ENCODE measurements at places on chromosomes 5 and 9. TPM values are rescaled to one million over a fixed set of nuclear protein-coding genes. Genes with fewer than 3 reads are reported as not detected.

GRCh38 chr9:116812231-116813030 is 125.3 kb downstream of the TRIM32 start:
- no peak for DNase-seq

- no peak for DNase-seq
Observed at GRCh38 chr5:90530736-90531487, 1.5 kb upstream of the LYSMD3 start.

The AGXT2 gene
- not detected for total RNA-seq

- no peak for DNase-seq
Observed at GRCh38 chr5:148145916-148146315, 22.4 kb upstream of the SPINK14 start.

DNA sequence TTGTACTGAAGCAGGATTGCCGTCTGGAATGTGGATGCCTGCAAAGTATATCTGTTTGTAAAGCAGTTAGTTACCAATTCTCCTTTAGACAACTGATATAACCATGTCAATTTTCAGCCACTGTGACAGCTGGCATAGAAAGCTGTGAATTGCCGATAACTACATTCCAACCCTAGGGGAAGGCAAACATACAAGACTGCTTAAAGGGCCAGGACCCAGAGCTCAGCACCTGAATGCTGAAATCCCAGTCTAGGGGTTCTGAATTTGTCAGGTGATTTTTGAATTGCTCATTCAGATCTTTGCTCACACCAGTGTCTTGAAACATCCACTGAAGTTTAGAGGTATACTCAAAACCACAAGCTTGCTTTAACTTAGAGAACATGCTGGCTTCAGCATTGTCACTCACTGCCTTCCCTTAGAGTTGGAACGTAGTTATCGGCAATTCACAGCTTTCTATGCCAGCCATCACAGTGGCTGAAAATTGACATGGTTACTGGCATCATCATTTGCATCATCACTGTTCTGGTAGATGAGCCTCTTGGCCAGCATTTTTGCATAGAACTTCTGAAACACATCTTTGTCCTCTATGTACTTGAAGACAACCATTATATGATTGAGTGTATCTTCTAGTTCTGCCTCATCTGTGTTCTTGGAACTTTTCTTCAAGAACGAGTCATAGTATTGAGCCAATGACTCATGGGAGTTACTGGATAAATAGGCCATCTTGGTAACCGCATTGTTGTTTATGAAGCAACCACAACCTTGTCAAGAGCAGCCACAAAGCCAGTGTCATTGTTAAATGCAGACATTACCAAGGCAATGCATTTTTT is 82.1 kb downstream of the CCDC192 start:
- DNase-seq = no peak

DNA sequence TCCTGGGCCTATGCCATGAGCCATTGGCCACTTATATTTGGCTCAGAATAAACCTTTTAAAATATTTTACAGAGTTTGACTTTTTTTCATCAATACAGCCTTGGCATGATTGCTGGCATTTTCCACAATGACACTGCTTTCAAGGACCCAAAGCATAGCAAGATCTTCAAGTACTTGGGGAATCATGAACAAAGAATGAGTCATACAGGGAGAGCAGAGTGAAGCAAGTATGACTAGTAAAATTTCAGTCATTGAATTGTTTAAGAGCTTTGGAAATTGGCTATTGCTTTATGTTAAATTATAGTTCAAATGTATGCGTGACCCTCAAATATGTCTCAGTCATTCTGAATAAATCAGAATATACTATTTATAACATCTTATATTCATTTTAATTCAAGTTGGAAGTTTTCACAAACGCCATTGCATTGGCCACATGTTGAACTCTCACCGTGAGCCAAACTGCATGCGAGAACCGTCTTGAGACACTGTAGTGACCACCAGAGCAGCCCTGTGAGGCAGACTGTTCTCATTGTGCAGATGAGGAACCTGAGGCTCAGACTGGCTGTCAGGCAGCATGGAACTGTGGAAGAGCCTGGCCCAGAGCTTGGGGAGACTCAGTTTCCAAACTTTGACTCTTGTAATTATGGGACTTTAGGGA is 52.9 kb downstream of the GDNF start:
- no peak for DNase-seq

GRCh38 chr5:85647349-85648127 is 970.2 kb upstream of the COX7C start:
- DNase-seq = no peak

DNA sequence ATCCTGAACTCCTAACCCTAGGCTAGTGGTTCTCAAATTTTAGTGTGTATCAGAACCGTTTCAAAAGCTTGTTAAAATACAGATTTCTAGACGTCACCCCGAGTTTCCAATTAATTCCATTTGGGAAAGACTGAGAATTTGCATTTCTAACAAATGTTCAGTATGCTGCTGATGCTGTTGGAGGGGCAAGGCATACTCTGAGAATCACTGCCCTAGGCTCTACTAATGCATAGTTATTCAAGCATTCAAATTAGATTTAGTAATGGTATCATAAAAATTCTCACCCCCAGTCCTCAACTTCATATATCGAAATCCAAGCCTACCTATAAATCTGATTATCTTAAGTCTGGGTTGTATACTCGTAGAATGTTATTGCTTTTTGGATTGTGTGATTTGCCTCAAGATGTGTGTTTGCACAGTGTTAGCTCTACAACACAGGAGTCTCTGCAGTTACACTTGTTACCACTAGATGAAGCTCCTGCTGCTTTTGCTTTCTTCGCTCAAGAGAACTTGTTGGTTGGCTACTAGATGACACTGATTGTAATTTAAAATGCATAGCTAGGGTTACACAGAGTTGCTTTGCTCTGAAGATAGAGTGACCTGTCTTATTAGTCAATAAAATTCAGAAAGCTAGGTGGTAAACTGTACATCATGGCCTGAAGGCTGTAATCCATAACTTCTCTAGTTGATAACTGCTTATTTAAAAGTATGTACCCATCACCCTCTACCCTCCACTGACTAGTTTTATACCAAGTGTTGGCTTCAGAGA is 7.5 kb upstream of the ERAP2 start:
- DNase-seq = no peak

GRCh38 chr5:18067615-18068014 is 433.4 kb downstream of the TAF11L14 start:
- no peak for DNase-seq

DNA sequence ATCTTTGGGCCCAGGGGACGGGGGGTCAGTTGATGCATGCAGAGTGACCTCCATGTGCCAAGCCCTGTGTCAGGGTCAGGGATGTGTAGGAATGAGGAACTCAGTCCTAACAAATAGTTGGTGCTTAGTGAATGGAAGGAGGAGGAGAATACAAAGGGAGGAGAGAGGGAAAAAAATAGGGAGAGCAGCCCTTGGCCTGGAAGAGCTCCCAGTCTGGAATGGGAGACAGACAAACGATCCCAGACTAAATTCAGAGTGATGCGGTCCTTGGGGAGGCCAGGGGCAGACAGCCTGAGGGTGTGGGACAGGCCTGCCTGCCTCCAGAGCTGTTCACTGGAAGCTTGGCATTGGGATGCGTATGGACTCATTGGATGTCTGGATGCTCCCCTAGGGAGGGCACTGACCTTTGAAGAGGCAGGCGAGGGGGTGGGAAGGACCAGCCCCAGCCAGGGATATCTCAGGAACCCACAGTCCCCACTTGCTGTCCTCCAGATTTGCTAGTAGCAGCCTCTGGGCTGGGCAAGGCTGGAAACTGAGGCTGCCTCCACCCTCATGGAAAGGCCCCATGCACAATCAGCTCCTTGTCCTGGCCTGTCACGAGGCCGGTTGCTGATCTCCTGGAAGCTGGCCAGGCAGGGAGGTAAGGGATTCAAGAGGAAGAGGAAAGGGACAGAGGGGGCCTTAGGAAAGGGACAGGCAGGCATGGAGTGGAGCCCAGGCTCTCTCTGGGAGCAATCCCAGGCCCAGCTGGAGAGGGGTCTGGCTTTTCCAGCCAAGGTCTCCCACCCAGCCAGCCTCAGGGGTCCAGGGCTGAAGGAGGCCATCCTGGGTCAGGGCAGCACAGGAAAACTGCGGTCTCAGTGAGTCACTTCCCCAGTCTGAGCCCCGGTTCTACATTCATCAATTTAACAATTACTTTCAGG is 69.0 kb upstream of the GGTA1 start:
- peak; percentile 60 for DNase-seq

DNA sequence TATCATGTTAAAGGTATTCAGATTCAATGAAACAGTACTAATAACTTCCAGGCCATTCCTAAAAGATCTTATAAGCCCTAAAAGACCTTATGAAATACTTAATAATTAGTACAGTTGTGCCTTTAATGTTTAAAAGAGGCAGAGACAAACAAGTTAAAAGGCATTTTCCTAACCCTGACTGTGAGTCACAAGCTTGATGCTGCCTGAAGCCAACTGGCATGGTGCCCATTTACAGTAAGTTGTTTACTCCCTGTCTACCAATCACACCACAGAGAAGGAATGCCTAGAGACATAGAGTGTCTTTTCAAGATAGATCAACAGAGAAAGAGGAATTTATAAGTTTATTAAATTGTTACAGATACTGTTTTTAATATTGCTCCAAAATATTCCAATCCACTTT is 47.8 kb downstream of the NR3C1 start:
- DNase-seq = peak; percentile 33

The SLC36A2 gene
- 0.16 TPM for total RNA-seq

The PDZD2 gene
- total RNA-seq = 120 TPM

The CBY3 gene
- total RNA-seq = not detected

DNA sequence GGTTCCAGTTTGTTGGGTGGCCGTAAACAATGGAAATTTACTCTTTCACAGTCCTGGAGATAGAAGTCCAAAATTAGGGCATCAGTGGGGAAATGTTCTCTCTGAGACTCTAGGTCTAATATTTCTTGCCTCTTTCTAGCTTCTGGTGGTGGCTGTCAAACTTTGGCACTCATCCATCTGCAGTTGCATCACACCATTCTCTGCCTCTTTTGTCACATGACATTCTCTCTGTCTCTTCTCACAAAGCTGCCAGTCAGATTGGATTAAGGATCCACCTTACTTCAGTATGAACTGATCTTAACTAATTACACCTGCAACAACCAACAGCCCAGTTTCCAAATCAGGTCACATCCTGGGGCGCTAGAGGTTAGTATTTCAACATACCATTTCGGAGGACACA is 222.9 kb upstream of the FTMT start:
- no peak for DNase-seq

The PCDHA12 gene
- total RNA-seq = not detected

The BTNL8 gene
- 0.58 TPM for total RNA-seq

- no peak for DNase-seq
Observed at GRCh38 chr5:74241751-74242140, 398.8 kb downstream of the ENC1 start.

All from left ventricle myocardium inferior (tissue), 1 donor.